AG10803 (cell line): ENCODE measurements at places on chromosomes 12 and 14.

DNA sequence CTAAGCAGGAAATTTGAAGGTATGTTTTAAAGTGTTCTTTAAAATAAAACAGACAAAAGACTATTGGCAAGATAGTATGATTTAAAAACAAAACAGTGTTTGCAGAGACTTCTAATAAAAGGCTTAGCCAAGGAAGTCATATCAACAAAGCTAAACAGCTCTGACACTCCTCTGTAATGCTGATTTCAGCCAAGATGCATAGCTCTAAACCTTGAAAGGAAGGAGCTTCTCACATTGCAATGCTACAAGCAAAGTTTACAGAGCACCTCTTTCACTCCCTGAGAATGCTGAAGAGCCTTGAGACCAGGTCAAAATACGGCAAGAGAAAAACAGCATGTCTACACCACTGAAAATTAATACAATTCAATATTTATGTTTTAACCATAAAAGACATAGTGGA is 51.8 kb downstream of the PARP11 start:
- no peak for DNase-seq

GRCh38 chr12:20493934-20494333 is 125.6 kb downstream of the PDE3A start:
- DNase-seq, result no peak

DNA sequence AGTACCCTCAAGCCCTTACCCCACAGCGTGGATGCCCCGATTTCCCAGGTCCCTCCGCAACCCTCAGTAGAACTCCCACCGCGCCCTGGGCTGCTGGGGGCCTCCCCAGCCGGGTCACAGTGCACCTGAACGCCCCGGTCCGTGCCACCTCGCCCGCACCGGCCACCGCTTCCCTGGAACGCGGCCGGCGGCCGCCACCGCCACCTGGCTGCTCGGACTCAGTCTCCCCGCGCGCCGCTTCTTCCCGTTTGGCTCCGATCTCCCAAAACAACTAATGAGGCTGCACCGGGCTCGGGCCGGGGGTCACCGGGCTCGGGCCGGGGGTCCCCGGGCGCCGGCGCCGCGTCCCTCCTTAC is 1.0 kb downstream of the ITPK1 start:
- DNase-seq, result no peak

DNA sequence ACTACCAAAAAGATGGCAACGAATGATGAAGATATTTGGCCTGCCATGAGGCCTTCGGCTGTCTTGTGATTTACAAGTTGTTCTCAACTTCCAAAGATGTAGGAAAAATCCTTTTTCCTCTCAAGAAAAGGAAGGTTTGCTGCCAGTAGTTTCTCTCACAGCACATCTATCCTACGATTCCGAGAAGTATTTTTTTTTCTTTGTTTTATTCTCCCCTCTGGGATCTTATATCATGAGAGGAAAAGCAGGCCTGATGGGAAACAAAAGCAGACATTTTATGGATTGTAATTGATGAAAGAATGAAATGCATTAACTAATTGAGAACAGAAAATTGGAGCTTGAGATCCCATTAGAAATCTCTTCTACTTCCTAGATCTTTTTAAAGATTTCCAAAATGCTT is 1197.9 kb upstream of the SEL1L start:
- no peak for DNase-seq

GRCh38 chr14:32426586-32427388 is 97.7 kb downstream of the AKAP6 start:
- no peak for DNase-seq

- DNase-seq, result no peak
These were observed 24.4 kb upstream of the RBM19 start for GRCh38 chr12:113990250-113991223.

DNA sequence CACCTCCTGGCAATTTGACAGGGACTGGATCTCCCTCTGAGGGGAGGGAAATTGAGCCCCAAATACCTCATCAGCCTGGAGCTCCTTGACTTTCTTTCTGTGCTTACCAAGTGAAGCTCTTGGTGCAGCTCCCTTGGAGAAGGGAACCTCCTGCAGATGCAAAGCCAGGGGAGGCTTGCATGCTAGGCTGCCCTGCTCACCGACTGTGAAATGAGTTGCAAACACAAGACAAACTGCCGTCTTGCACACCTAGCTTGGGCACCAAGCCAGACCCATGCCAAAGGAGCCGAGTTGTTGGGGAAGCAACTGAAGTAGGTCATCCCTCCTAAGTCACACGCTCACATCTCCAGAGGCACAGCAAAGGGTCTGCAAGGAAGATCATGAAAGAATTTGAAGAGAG is 95.2 kb downstream of the GTF2A1 start:
- DNase-seq, result no peak

DNA sequence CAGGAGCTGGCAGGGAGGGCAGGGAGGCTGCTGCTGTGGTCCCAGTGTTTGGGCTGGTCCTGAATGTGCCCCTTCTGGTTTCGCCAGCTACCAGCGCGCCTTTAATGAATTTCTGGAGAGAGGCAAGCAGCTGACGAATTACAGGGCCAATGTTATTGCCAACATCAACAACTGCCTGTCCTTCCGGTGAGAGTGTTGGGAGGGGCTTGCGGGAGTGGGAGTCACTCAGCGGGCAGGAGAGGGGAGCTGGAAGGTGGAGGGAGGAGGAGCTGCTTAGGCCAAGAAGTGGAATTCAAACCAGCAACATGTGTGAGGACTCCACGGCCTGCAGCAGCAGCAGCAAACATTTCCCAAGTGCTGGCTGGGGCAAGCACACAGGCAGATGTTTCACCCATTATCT is 7.7 kb downstream of the TNFAIP2 start:
- peak; percentile 73 for DNase-seq

DNA sequence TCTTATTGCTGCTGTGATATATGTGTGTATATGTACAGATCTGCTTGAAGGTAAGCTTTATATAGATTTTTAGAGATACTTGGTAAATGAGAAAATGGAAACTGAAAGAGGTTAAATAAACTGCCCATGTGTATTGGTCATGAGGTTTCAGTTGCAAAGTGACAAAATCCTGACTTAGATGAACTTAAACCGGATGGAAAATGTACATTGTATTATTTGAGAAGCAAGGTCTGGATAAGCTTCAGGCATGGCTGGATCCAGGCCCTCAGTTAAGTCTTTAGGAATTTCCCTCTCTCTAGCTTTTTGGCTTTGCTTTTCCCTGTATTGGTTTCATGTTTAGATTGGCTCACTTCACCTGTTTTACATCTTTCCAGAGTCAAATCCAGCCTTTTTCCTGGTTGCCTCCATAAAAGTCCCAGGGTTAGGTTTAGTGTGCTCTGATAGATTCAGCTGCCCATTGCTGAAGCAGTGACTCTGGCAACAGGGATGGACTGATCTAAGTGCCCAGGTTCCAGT is 21.0 kb upstream of the MAP1LC3B2 start:
- DNase-seq, result no peak

- DNase-seq, result peak; percentile 80
These were observed 451.8 kb upstream of the TBX3 start for GRCh38 chr12:115135800-115136211.

- peak; percentile 8 for DNase-seq
These were observed at the start of gene PPFIA2 for GRCh38 chr12:81759190-81760051. PPFIA2 (minus strand) TSS chr12:81759350.

- no peak for DNase-seq
These were observed 474.7 kb downstream of the SLC16A7 start for GRCh38 chr12:60070552-60070951.

DNA sequence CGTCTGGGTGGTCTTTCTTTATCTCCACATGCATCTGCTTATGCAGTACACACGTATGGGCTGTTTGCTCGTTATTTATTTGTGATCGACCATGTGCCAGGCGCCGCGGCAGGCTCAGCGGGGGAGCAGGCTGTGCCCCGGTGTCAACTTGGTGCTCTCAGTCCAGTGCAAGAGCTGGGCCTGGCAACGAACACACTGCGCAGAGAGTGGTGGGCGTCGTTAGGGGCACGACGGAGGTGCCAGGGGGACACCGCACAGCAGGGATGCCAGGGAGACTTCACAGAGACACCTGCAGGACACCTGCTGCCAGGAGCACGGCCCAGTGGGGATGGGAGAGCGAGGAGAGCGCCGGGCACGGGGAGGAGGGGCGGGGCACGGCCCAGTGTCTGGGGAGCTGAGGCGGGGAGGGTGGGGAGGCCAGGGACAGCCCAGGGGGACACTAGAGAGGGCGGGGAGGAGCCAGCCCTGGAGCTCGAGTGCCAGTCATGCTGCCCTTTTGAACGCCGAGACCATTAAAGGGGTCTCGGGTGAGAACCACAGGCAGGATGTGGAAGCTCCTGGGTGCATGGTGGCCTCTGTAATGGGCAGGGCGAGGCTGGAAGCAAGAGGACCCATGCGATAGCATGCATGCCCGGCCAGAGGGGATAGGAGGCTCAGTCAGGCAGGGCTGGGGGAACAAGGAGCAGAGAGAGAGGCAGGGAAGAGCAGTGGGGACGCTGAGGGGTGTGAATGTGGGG is 652 bp upstream of the LRCOL1 start:
- DNase-seq, result no peak

DNA sequence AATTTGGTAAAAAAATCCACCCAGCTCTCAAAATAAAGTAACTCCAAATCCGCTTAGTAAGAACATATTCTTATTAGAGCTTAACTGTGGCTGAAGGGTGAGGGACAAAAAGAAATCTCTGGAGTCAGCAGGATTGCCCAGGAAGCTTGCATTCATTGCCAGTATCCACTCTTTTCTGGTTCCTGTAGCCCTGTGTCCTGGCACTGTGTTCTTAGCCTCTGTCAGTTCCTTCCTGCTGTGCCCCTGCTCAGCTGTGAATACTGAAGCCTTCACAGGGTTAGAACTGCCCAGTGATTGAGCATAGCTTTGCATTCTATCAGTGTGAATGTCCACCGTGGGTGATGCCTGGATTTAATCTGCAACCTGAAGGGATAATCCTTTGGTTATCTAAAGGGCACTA is 266.9 kb upstream of the PELI2 start:
- DNase-seq, result no peak

DNA sequence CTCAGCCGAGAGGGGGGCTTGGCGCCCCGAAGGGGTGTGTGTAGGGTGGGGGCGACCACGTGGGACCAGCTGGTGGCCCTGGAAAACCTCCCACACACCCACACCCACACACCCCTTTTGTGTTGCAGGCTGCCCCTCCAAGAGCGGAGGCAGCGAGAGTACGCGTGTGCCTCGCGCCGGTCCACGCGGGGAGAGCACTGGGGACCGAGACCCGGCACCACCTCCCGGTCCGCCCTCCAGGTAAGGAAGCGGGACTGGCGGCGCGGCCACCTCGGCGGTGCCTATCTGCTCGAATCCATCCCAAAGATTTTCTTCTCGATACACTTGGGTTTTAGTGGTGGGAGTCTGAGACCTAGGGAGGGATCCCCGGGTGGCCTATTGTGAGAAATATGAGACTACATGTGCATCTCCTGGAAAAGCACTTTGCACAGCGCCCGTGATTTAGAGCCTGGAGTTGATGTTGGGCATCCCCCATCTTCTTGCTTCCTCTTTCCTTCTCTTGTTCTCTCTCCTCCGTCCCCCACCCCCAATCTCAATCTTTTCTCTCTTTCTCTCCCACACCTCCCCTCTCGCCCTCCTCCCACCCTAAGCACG is 393 bp downstream of the SYT1 start:
- DNase-seq, result no peak

DNA sequence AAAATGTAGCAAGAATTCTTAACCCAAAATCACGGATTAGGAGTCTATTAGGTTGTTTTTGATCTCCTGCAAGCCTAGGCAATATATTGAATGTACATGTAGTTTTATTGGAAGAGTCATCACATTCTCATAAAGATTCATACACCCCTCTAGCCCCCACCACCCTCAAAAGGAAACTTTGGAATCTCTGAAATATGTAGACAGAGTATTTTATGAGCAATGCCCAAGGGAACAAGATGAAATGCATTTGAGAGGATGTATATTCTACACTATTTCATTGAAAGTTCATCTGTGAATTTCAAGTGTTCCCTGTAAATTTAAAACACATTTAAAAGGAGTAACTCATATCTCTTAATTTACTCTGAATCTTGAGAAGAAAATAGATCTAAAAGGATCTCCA is 103.7 kb downstream of the SYT1 start:
- no peak for DNase-seq

GRCh38 chr12:94290353-94290752 is 142.0 kb downstream of the PLXNC1 start:
- DNase-seq, result no peak

DNA sequence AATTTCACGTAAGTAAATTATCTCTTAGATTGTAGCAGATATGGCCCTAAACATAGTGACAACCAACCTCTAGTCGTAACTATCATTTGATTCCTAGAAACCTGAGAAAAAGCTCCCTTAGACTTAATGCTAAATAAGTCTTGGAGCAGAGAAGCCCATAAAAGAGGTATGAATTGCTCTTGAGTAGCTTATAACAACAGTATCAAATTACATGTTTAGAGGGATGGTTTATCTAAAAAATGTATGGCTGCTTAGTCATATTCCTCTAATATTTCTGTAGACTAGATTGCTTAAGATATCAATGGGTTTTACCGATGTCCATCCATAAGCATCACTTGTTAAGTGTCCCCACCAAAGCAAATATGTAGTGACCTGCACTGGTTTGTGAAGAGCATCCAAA is 259.7 kb downstream of the NELL2 start:
- DNase-seq, result no peak

DNA sequence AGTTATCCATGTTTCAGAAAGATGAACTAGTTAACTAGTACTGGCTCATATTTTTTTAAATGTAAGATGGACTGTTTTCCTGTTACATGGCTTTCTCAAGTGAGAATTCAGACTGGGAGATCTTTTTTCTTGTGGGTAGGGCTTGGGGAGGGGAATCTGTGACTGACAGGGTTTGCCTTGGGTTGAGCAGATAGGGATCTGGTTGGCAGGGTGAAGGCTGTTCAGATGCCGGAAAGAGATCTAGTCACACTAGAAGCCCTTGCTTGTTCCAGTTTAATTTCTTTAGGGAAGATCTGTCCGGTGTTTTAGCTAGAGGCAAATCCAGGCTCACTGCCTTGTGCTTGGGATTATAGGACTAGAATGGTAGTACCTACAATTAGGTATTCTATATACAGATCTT is 63.2 kb downstream of the FBXO33 start:
- no peak for DNase-seq
